Glutamatergic neuron (in vitro differentiated cells): ENCODE measurements at places on chromosomes 3 and 15.

- no peak for DNase-seq
Observed at GRCh38 chr3:42635111-42635510, 18.4 kb upstream of the ZBTB47 start.

- DNase-seq, result no peak
Observed at GRCh38 chr3:75329476-75330097, 334.5 kb upstream of the FRG2C start.

DNA sequence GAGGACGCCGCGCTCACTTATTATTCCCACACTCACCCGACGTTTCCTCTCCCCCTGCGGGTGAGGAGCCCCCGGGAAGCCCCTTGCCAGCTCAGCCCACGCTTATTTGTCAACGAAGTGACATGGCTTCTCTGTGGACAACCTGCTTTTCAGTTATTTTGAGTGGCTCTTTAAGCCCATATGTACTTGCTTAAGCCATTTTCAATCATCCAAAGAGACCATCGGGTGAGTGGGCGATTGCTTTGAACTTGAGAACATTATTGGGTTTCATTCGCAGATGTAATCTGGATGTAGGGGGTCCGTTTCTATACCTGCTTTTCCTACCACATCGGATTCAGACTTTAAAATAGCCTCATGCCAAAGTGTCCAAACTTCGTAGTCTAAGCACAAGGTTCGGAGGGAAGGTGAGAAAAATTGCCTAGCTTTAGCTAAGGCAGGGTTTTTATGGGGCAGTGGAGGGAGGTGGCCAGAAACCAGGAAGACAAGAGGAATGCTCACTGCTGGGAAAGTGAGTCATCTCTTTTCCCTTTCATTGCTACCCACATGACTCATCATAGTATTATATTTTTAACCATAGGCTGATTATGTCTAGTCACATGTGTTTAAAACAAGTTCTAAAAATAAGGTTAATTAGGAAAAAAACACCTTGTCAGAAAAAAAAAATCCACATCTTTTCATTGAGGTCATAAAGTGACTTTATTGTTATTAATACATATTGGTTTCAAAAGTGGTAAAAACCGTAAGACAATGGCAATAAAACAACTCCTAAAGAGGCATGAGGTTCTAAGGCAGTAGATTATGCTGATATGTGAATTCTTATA lies 773.1 kb upstream of the NR2F2 start:
- DNase-seq, result no peak

GRCh38 chr3:135311699-135312098 lies 516.6 kb downstream of the EPHB1 start:
- DNase-seq, result no peak

GRCh38 chr3:123809597-123809996 lies 74.5 kb downstream of the MYLK start:
- DNase-seq, result no peak

- no peak for DNase-seq
Observed at GRCh38 chr3:138640537-138640936, 32.0 kb downstream of the FAIM start.

DNA sequence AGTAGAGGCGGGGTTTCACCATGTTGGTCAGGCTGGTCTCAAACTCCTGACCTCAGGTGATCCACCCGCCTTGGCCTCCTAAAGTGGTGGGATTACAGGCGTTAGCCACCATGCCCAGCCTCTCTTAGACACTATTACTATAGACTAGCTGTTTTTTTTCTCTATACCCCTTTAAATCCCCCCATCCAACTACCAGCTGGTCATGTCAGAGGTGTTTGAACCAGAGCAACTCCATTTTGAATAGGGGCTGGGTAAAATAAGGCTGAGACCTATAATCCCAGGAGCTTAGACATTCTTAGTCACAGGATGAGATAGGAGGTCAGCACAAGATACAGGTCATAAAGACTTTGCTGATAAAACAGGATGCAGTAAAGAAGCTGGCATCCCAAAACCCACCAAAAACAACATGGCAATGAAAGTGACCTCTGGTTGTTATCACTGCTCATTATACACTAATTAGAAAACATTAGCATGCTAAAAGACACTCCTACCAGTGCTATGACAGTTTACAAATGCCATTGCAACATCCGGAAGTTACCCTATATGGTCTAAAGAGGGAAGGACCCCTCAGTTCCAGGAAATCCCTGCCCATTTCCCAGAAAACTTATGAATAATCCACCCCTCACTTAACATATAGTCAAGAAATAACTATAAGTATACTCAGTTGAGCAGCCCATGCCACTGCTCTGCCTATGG lies 57.8 kb upstream of the GPD1L start:
- no peak for DNase-seq

GRCh38 chr3:108877901-108878300 lies 55.3 kb downstream of the TRAT1 start:
- no peak for DNase-seq

GRCh38 chr15:42595626-42596240 lies 20.3 kb downstream of the STARD9 start:
- DNase-seq, result no peak

GRCh38 chr3:195806916-195807231 lies 4.9 kb downstream of the MUC4 start:
- no peak for DNase-seq

GRCh38 chr3:20417388-20418108 lies 231.5 kb upstream of the SGO1 start:
- no peak for DNase-seq

DNA sequence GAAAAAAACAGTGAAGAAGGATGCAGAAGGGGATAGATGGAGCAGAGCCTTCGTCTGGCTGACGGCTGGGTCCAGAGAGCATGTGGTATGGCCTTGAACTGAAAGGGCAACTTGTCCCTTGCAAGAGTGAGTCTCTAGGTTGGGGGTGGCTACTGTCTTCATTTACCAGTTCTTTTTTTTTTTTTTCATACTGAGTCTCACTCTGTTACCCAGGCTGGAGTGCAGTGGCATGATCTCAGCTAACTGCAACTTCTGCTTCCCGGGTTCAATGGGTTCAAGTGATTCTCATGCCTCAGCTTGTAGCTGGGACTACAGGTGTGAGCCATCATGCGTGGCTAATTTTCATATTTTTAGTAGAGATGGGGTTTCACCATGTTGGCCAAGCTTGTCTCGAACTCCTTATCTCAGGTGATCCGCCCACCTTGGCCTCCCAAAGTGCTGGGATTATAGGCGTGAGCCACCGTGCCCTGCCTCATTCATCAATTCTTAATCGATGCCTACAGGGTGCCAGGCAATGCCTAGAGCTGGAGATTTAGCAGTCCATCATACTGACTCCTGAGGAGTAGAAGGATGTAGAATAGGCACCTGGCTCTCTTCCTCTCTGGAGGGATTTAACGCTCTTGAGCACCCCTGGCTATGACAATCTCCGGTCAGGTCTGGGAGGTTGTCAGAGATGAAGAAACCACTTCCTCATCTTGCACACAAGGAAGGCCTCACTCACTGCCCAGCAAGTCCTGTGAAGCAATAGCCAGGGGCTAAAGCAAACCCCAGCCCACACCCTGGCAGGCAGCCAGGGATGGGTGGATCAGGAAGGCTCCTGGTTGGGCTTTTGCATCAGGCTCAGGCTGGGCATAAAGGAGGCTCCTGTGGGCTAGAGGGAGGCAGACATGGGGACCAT lies at the start of gene CAMP:
Gene CAMP, plus strand, starts transcription at position 880 of the 898 bp plus-strand sequence. Its CDS starts 17 bp downstream, at position 897.
- DNase-seq, result no peak

GRCh38 chr15:76936671-76937070 lies 5.1 kb downstream of the RCN2 start:
- no peak for DNase-seq

DNA sequence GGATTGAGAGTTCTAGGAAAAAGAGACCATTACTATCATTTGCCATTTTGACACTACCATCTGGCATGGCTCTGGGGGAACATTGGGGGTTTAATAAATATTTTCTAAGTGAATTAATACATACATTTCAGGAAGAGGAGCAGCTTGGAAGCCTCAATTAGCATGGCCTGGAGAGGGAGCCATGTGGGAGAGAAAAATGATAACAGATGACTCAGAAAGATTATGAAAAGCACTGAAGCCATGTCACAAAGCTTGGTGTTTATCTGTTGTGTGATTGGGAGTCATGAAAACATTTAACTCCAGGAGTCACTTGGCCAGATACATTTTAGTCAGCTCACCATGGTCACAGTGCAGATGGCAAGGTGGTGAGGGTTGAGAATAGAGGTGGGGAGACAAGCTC lies 121.0 kb downstream of the SSR3 start:
- DNase-seq, result no peak

DNA sequence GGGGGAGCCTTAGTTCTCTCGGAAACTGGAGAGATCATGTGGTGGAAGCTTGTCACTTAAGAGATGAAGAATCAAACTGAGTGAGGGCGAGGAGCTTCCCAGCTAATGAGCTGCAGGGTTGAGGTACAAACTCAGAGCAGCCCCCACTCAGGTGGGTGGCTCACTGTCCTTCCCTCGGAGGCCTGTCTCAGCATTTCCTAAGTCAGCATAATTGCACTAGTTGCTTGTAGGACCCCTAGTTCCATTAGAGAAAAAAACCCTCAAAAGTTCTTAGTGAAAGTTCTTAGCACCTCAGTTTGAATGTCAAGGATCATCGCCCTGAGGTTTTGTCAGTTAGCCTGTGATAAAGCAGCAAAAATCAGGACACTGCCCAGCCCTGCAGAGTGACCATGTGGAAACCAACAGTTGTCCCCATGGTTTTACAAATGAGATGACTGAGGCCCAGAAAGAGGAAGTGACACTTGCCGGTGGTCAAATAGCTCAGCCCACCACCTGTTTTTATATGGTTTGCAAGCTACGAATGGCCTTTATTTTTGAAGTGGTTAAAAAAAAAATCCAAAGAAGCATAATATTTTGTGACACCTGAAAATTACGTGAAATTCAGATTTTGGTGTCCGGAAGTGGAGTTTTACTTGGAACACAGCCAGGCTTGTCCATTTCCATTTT lies 11.9 kb downstream of the SMAD6 start:
- no peak for DNase-seq

DNA sequence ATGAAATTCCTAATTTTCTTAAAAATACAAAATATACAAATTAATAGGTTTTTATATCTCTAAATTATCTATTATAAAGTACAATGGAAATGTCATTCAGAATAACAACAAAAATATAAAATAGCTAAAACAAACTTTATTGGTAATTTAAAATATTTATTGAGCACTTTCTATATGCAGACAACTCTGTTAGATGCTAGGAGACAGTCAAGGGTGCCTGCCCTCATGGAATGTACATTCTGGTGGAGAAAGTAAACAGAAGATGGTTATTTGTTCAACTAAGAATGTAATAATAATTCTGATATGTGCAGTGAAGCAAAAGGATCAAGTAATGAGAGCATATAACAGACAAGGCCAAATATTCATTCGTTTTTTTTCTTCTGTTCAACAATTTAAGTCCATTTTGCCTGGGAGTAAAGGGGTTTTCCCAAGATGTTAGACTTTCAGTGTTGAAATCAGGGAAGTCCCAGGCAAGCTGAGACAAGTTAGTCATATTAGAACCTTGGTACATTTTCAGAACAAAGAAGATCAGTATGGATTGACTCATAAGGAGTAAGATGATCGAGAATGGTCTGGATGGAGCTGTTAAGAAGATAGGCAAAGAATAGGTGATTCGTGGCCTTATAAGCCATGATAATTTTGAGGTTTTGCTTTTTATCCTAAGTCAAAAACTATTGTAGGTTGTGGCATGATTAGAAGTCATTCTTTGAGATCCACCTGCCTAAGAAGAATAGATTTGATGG lies 150.2 kb upstream of the MLF1 start:
- DNase-seq, result no peak

GRCh38 chr15:41417418-41418195 lies 712 bp downstream of the RTF1 start:
- DNase-seq, result peak; percentile 55

DNA sequence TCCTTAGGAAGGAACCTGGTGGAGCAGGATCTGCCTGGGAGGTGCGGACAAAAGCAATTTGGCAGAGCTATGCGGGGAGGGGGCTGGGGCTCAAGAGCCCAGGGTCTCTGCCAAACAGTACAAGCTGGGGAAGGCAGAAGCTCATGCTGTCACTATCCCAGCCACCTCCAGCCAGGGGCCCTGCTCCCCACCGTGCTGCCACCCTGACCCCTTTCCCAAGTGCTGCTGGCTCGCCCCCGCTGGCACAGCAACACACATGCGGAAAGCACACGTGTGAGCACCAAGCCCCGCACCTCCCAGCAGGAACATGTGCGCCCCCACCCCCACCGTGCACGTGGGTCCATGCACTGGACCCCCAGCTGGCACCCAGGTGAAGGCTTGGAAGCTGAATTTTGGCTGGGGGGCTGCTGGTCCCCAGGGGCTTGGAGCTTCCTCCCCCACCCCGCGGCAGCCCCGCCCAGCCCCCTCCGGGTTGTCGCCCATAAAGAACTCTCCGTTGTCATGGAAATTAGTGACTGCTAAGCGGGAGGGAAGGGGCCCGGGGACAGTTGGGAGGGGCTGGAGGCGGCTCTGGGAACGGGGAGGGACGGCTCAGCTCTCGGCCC lies 742 bp downstream of the CAMKV start:
- DNase-seq, result peak; percentile 77

- no peak for DNase-seq
Observed at GRCh38 chr3:173173652-173174051, 32.6 kb upstream of the SPATA16 start.

GRCh38 chr3:106337116-106337515 lies 468.3 kb upstream of the CBLB start:
- DNase-seq, result no peak

DNA sequence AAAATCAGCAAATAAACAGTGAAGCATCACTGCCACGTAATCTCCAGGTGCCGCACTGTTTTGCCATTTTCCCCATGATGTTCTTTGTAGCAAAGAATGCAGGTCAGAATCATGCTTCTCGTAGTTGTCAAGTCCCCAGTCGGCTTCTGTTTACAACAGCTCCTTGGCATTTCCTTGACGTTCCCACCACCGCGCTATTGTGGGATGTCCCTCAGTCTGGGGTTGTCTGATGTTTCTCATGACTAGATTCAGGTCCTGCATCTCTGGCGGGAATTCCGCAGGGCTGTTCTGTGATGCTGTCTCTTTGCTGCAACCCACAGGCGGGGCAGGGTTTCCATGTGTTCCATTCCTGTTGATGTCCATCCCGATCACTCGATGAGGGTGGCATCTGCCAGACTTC lies 117.9 kb upstream of the SMAD3 start:
- no peak for DNase-seq

GRCh38 chr3:31248563-31248992 lies 284.1 kb upstream of the STT3B start:
- DNase-seq, result no peak

DNA sequence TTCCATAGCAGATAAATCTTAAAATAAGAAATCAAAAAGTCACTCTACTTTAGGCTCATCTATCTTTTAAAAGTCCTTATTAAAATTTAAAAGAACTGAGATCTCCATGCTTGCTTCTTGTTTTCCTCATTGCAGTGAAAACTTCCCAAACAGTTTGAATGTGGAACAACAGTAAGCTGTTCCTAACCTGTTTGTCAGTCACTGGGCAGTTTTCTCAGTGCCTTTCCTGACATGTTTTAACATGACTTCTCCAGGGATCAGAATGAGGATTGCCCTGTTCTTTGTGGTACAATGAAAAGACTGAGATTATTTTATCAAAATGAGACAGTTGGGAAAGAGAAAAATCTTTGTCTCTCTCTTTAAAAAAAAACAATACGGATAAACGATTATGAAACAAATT lies 774 bp downstream of the GPR87 start:
- DNase-seq, result no peak
